Fibroblast of lung (primary cell): ENCODE measurements at places on chromosomes 2 and 18.
A peak's percentile ranks its signal among the peaks of the same experiment; 100 is the strongest.

DNA sequence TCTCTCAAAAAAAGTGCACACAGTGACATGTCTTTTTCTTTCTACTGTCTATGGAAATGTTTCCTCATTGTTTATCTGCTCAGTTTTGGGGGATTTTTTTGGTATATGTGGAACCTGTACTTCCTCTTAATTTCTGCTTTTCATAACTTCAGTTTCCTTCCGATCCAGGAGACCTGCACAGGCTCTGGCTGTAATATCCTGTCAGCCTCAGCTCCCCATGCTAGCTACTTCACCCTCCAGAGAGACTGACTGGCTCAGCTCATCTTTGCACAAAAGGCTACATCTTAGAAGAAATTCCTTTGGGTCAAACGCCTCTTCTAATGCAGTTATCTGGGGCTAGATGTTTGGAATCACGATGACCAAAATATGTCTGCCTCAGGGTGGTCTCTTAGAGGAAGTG is 378.4 kb downstream of the RND3 start:
- DNase-seq: no peak

DNA sequence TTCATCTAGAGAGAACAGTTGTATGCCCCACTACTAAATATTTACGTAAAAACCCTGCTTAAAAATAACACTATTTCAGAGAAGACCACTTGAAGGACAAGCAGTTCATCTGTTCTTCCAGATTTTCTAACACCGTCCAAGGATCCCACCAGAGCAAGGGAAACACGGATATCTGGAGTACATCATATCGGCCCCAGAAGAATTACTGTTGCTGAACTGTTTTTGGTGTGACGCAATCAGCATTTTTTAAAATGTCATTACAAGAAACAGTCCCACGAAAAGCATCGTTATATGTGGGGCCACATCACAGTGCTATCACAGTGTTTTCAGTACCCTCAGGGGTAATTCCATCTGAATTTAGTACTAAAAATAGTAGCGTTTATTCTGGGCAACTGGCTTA is 134.5 kb upstream of the PKDCC start:
- no peak for DNase-seq

- DNase-seq: peak; percentile 89
Observed at GRCh38 chr2:20356042-20356441, 5.4 kb upstream of the PUM2 start.

- DNase-seq: peak; percentile 93
Observed at GRCh38 chr18:63374540-63374939, 7.5 kb upstream of the KDSR start.

GRCh38 chr2:198326431-198326830 is 522.0 kb downstream of the PLCL1 start:
- DNase-seq: no peak

DNA sequence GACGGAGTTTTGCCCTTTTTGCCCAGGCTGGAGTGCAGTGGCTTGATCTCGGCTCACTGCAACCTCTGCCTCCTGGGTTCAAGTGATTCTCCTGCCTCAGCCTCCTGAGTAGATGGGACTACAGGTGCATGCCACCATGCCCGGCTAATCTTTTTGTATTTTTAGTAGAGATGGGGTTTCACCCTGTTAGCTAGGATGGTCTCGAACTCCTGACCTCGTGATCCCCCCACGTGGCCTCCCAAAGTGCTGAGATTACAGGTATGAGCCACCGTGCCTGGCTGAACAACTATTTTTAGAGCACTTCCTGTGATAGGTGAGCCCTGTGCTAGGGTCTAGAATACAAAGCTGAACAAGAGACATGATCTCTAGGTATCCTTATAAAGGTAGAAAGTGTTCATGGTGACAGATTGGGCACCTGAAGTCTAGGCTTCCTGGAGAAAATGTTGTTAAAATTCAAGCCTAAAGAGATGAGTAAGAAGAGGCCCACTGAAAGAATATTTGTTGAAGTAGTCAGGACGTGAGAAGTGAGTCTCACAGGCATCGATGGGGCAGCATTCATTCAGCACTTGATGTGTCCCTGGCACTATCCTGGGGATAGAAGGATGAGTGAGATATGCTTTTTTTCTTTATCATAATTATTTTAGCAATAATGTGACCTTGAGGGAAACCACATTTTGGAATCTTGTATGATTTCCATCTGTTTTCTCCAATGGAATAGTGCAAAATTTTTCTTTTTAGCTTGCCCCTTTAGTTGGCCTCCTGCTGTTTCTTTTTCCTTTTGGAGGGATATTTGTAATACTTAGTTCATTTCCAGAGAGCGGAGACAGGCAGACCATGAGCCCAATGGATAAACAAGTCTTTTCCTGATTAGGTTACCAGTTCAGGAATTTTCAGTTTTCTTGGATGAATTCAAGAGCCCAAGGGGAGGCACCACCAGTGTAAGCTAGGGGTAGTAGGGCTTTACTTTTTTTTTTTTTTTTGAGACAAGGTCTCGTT is 5.1 kb downstream of the ZNF236 start:
- DNase-seq: peak; percentile 30

DNA sequence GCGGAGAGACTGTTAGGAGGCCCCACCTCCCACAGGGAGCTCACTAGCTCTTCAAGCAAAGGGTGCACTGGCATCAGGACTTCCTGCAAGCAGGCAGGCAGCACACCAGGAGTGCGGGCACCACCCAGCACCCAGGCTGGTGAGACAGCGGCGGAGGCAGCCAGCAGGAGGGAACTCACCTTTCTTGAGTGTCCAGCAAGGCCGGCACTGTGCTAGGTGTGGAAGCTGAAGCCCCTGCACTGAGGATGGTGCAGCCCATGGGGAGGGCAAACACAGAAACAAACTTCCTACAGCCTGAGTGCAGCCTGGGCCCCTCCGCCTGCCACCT is 100.7 kb upstream of the ID2 start:
- DNase-seq: no peak

GRCh38 chr18:37435996-37436395 is 129.6 kb downstream of the CELF4 start:
- peak; percentile 17 for DNase-seq

GRCh38 chr2:27954771-27955383 is 64.3 kb downstream of the BABAM2 start:
- DNase-seq: peak; percentile 100

DNA sequence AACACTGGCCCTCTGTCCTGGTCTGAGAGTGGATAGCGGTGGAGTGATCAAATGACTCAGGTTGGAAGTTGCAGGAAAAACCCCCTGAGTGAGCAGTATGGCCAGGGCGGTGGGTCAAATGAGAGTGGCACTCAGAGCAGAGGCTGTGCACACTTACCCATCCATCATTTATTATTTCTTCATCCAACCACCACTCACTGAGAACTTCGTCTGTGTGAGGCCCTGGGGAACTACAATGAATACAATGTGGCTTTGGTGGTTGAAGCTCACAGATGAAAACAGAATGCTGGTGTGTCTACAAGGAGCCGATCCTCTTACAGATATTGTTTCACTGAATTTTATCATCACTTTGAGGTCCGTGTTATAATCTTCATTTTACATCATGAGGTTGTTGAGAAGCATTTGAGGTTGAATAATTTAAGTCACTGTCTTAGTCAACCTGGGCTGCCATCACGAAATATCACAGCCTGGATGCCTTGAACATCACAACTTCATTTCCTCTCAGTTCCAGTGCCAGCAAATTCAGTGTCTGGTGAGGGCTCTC is 73.4 kb upstream of the ID2 start:
- DNase-seq: peak; percentile 58

DNA sequence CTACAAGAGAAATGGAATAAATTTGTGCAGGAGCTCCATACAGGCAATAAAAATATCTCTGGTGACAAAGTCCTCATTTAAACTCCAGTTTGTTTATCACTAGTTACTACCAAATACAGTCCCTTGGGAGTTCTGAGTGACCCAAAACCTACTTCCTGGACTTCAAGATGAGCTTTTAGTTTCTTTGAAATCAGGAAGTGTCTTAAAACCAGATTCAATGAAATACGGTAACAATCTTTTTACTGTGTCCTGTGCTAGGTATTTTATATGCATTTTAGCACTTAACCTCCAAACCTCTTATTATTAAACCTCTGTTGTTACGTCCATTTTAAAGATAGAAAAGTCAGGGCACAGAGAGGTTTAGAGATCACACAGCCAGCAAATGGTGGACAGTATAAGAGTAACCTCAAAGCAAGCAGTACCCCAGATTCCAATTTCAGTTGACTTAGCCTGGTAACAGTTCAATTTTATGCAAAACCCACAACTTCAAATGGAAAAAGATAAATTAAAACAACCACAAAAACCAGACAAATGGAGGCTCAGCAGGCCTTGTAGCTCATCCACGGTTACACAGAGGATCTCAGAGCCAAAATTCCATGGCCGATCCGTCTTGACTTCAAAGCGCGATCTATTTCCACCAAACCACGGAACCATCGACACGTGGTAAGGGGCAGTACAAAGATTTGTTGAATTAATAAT is 1.3 kb upstream of the KCMF1 start:
- peak; percentile 59 for DNase-seq

DNA sequence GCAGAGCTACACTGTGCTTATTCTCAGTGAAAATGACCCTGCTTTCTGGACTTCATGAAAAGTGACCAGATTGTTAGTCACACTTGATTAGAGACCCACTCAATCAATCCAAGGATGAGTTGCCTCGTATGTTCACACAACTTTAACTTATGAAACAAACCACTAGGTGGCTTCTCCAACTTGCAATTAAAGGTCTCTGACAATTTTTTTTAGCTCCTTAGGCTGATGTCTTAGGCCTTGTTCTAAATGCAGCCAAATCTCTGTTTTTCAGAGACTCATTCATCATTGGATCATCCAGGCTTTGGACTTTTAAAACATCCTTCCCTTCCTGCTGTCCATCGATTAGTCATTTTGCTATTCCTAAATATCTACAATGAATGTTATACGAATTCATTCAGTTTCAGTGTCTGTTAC is 63.4 kb downstream of the MREG start:
- DNase-seq: peak; percentile 53

- DNase-seq: peak; percentile 7
Observed at GRCh38 chr2:210475706-210476105, 853 bp downstream of the LANCL1 start.

DNA sequence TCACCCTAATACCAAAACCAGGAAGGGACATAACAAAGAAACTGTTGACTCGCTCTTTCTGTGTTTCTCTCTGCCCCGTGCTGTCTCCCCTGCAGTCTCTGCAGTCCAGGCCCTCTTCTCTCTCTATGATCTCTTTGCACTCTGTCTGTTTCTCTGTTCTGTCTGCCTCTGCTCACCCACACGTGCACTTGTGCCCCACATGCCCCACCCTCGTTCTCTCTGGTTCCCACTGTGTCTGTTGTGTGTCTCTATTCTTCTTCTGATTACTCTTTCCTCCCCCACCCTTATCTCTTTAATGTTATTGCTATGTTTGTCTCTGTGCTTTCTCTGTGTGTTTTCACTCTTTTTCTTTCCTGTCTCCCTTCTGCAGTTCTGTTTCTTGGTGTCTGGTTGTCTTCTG is 54.0 kb downstream of the NAT8 start:
- no peak for DNase-seq

GRCh38 chr2:26610504-26611335 is 30.4 kb downstream of the CIB4 start:
- no peak for DNase-seq

DNA sequence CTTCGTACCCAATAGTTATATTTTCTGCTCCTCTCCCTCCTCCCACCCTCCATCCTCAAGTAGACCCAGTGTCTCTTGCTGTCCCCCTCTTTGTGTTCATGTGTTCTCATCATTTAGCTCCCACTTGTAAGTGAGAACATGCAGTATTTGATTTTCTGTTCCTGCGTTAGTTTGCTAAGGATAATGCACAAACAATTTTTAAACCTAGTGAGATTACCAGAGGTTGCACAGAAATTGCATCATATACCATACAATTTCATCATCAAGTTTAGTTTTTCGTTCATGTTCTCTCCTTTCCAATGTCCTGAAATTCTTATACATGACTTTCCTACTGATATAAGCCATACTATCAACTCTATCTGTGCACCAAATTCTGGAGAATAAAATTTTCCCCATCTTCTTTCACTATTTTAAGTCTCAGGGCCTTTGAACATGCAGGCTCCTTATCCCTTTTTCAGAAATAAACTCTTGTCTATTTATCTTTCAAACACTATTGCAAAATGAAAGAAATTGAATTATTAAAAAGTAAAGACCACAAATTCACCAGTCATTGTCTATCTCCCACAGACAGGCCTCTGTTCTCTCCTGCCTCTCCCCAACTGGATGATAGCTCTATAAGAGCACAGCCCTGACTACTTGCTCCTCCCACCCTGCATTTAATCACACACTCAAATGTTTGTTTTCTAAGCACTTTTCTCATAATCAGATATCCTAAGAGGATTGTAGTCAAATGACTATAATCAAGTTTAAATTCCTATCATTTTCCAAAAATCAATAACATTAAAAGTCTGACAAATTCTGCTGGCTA is 27.2 kb upstream of the B4GALT6 start:
- no peak for DNase-seq

GRCh38 chr2:238203973-238204683 is 633 bp upstream of the ILKAP start:
- no peak for DNase-seq

- DNase-seq: no peak
Observed at GRCh38 chr2:238106339-238106697, 6.2 kb downstream of the ESPNL start.

- DNase-seq: peak; percentile 44
Observed at GRCh38 chr2:144201868-144202468, 318.0 kb downstream of the ZEB2 start.

DNA sequence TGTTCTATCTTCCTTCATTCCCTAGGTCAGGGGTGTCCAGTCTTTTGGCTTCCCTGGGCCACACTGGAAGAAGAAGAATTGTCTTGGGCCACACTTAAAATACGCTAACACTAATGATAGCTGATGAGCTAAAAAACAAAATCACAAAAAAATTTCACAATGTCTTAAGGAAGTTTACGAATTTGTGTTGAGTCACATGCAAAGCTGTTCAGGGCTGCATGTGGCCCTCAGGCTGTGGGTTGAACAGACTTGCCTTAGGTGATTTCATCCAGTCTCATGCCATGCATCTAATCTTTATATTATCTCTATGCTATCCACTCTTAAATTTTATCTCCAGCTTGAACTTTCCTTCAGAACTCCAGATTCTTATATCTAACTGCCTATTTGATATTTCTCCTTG is 80.1 kb downstream of the CCDC85A start:
- no peak for DNase-seq

DNA sequence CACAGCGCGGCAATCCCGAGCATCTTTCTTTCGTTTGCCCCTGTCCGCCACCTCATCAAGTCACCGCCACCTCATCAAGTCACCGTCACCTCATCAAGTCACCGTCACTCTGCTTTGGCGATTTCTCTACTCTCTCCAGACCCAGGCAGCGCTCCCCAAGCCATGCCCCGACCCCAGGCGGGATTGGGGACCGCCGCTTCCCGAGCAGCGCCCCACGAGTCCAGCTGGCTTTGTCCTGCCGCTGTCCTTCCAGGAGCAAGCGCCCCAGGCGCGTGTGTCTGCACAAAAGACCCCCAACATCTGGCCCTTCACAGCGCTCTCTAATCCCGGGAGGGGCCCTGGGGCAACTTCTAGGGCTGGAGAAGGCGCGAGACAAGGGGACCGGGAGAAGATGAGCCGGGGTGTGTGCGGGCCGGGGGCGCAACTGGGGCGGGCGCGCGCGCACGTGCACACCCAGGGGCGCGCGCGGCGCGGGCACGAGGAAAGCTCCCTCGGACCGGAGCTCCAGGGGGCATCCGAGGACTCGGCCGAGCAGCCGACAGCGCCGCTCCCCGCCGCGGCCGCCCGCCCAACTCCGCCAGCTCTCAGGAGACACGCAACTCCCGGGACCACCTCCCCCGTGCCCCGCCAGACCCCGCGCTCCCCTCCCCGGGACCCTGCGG is 633 bp upstream of the RNF152 start:
- peak; percentile 48 for DNase-seq

- no peak for DNase-seq
Observed at GRCh38 chr2:96161898-96162297, 16.7 kb upstream of the DUSP2 start.

GRCh38 chr18:72419914-72420313 is 124.2 kb downstream of the CBLN2 start:
- DNase-seq: no peak
